Activated CD4-positive, alpha-beta T cell treated with anti-CD3 and anti-CD28 coated beads, Interleukin-2, amount 10 ng/mL, durations not matched to agents 7 days and 5 days (primary cell): ENCODE measurements at places on chromosomes 5 and 9. TPM values are rescaled to one million over a fixed set of nuclear protein-coding genes. Genes with fewer than 3 reads are reported as not detected.
A peak's percentile ranks its signal among the peaks of the same experiment; 100 is the strongest.

Gene ZDHHC11B
- total RNA-seq = 0.35 TPM

- H3K4me1 ChIP-seq = no peaks in the 10 kb centered on the region
- no peak overlapping the region for H3K4me3 ChIP-seq
- H3K27me3 ChIP-seq = no peaks in the 10 kb centered on the region
- no peak overlapping the region for H3K27ac ChIP-seq
- no peak for DNase-seq
- H3K36me3 ChIP-seq = no peaks in the 10 kb centered on the region
These were observed 133.2 kb upstream of the PHYKPL start for GRCh38 chr5:178365501-178366440.

- H3K27me3 ChIP-seq = no peaks in the 10 kb centered on the region
- no peaks in the 10 kb centered on the region for H3K36me3 ChIP-seq
- no peaks in the 10 kb centered on the region for H3K4me1 ChIP-seq
- no peak overlapping the region for H3K27ac ChIP-seq
- H3K4me3 ChIP-seq = no peak overlapping the region
These were observed 95.1 kb downstream of the DAPK1 start for GRCh38 chr9:87592554-87593358.

DNA sequence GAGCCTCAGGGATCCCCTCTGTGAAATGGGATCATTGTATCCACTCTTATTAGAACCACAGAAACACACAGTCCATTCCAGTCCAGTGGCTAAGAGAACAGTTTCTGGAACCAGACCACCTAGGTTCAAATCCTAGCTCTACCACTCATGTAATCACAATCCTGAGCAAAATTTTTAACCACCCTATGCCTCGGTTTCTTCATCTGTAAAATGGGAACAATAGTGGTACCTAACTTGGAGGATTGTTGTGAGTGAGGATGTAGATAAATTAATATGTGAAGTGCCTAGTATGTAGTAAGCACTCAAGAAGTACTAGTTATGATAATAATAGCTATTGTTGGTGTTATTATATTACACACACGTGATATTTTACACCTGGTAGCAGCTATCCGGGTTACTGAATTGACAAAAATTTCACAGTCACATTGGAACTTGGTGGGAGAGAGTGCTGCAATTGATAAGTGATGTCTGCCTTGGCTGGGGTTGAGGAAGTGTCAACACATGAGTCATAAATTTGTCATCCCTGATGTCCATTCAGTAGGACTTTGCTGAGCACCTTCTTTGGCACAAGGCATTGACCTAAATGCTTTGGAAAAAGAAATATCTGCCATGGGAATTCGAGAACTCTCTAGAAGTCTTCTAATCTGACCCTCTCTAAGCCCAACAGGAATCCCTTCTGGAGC lies 68.4 kb downstream of the COL27A1 start:
- no peaks in the 10 kb centered on the region for H3K4me1 ChIP-seq
- H3K4me3 ChIP-seq = no peak overlapping the region
- no peak overlapping the region for H3K27ac ChIP-seq
- no peak for DNase-seq
- no peaks in the 10 kb centered on the region for H3K27me3 ChIP-seq

DNA sequence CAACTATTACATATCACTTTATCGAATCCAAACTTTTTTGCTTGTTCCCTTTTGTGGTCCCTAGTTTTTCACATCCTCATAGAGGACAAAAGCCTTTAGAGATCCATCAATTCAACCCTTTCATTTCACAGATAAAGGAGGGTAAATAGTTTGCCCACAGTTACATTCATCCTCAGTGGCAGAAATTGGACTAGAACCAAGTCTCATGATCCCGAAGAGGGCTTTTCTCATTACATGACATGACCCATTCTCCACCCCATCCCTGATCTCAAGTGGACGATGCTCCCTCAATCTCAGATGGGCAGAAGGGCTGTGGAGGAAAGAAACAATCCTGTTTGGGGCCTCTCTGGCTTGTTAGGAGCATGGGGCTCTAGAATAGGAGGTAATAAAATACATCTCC lies 23.1 kb downstream of the TICAM2 start:
- no peaks in the 10 kb centered on the region for H3K27me3 ChIP-seq
- DNase-seq = no peak
- peaks cover 3% of the 10 kb centered on the region for H3K4me1 ChIP-seq
- H3K27ac ChIP-seq = no peak overlapping the region
- no peak overlapping the region for H3K4me3 ChIP-seq

DNA sequence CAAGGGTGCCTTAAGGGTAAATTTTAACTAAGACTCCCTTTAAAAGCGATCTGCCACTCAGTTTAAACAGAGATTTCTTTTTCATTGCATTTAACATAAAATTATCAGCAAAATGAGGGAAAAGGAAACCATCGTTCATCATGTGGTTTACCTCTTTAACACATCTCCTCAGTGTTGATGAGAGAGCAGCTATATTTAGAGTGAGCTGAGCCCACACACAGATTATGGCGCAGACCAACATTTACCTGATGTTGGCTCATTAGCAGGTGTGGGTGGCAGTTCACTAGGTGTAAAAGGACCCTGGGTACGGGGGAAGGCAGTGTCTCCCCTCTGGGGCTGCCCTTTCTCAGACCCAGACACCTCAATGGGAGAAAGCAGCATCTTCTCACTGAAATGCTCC lies 149.8 kb downstream of the ENTREP1 start:
- H3K4me3 ChIP-seq = peak overlapping the region; percentile 7
- no peaks in the 10 kb centered on the region for H3K36me3 ChIP-seq
- no peak for DNase-seq
- peak overlapping the region; percentile 69 for H3K27ac ChIP-seq

Gene GABRP
- total RNA-seq = not detected

DNA sequence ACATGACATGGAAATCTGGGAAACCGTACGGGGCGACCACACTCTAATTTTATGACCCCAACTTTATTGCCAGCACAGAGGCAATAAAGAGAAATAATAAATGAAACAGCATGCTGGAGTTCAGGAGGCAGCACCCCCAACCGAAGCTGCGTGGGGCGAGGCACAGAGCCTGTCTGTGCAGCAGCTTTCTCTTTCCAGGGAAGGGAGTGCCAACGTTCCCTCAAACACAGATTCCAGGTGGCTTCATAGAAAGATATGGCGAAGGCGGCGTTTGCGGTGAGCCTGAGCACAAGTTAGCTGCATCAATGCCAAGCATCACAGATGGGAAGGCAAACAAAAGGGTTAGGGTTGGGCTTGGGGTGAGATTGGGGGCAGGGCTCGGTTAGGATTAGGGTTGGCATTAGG lies 114.8 kb downstream of the HSD17B3 start:
- H3K27ac ChIP-seq = no peak overlapping the region
- peaks cover 2% of the 10 kb centered on the region for H3K36me3 ChIP-seq
- DNase-seq = no peak
- H3K4me3 ChIP-seq = no peak overlapping the region
- H3K4me1 ChIP-seq = no peaks in the 10 kb centered on the region

Gene PCDHA9
- not detected for total RNA-seq

DNA sequence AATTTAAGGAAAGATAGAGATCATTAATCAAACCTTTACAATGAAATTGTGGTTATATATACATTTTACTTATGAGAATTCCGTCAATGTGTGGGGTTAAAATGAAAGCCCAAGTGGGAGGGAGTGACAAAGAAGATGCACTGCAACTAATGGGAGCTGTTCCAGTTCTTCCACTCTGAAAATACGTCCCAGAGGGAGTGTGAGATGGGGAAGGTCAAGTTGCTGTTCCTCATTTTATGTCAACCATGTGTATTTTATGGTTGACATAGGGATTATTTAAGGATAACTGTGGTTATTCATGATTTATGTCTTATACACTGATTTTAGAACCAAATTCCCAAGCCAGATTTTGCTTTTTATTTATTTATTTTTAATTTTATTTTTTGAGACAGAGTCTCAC lies 14.2 kb upstream of the RGS3 start:
- no peak for DNase-seq
- no peak overlapping the region for H3K27ac ChIP-seq
- H3K4me1 ChIP-seq = peaks cover 1% of the 10 kb centered on the region

GRCh38 chr5:92659246-92659645 lies 921.8 kb downstream of the NR2F1-AS1 start:
- H3K27me3 ChIP-seq = no peaks in the 10 kb centered on the region
- H3K27ac ChIP-seq = no peak overlapping the region
- DNase-seq = no peak
- no peak overlapping the region for H3K4me3 ChIP-seq
- H3K36me3 ChIP-seq = no peaks in the 10 kb centered on the region
- H3K4me1 ChIP-seq = no peaks in the 10 kb centered on the region

GRCh38 chr9:115042781-115043509 lies 75.0 kb downstream of the TNC start:
- H3K4me3 ChIP-seq = no peak overlapping the region
- no peaks in the 10 kb centered on the region for H3K36me3 ChIP-seq
- H3K27me3 ChIP-seq = peaks cover 9% of the 10 kb centered on the region
- H3K4me1 ChIP-seq = peaks cover 2% of the 10 kb centered on the region
- DNase-seq = no peak
- no peak overlapping the region for H3K27ac ChIP-seq

DNA sequence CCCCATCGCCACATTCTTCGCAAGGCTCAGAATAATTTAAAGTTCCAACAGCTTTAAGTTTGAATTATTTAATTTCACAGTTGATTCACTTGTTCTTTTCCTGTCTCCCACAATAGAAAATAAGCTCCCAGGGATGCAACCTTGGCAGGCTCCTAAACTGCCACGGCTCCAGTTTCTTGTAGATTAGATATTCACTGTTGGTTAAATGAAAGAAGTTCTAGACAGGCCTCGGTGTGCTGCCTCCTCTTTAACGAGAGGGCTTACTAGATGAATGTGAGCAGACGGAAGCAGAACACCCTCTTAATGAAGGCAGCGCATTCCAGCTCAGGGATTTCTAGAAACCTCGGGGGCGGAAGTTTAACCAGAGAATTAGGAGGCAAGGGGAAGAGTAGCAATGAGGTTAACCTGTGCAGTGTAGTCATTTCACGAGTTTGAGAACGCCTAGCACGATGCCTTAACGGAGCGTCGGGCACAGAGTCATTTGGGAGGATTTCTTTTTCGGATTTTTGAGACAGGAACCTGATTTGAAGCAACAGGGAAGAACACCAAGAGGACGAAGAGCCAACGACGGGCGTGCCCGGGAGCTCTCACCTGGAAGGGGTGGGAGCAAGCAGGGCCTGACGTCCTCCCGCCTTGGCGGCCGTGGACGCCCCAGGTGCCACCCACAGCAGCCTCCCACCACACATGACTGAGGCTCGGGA lies 637 bp upstream of the SMC5 start:
- H3K36me3 ChIP-seq = peaks cover 36% of the 10 kb centered on the region
- peak overlapping the region; percentile 94 for H3K27ac ChIP-seq
- DNase-seq = no peak
- H3K4me3 ChIP-seq = peak overlapping the region; percentile 96
- H3K27me3 ChIP-seq = no peaks in the 10 kb centered on the region
- peaks cover 49% of the 10 kb centered on the region for H3K4me1 ChIP-seq

Gene MYORG
- total RNA-seq = 2.8 TPM

GRCh38 chr5:93636837-93637236 lies 53.8 kb downstream of the NR2F1 start:
- no peak overlapping the region for H3K4me3 ChIP-seq
- DNase-seq = no peak
- H3K4me1 ChIP-seq = no peaks in the 10 kb centered on the region
- no peaks in the 10 kb centered on the region for H3K36me3 ChIP-seq
- H3K27ac ChIP-seq = no peak overlapping the region
- no peaks in the 10 kb centered on the region for H3K27me3 ChIP-seq

DNA sequence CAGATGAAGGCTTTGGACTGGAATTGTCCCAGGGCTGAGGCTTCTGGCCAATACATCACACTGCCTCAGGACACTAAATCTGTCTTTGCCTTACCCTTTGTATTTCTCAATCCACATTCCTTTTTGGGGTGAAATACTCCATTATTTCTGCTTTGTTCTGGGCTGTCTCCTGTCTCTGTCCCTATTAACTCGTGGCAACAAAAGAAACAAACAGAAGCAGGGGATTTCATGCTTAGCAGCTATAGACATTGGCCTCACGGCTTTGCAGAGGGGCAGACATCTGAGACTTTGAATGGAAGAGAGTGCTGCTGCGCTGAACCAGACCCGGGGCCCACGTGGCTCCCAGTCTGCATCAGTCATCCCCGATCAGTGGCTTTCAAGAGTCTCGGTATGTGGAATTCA lies 129.7 kb downstream of the ARL15 start:
- no peaks in the 10 kb centered on the region for H3K4me1 ChIP-seq
- no peak overlapping the region for H3K4me3 ChIP-seq
- no peaks in the 10 kb centered on the region for H3K27me3 ChIP-seq
- no peak for DNase-seq
- no peaks in the 10 kb centered on the region for H3K36me3 ChIP-seq
- H3K27ac ChIP-seq = no peak overlapping the region

Gene IDNK
- 7.2 TPM for total RNA-seq

- no peaks in the 10 kb centered on the region for H3K4me1 ChIP-seq
- no peak overlapping the region for H3K27ac ChIP-seq
- DNase-seq = no peak
- no peak overlapping the region for H3K4me3 ChIP-seq
These were observed 11.7 kb downstream of the ZNF510 start for GRCh38 chr9:96766199-96766598.

- no peaks in the 10 kb centered on the region for H3K4me1 ChIP-seq
- H3K27me3 ChIP-seq = no peaks in the 10 kb centered on the region
- DNase-seq = no peak
- no peak overlapping the region for H3K4me3 ChIP-seq
- H3K27ac ChIP-seq = no peak overlapping the region
- H3K36me3 ChIP-seq = no peaks in the 10 kb centered on the region
These were observed 73.1 kb upstream of the TBC1D9B start for GRCh38 chr5:179980767-179981166.

Gene NUTM2G
- total RNA-seq = not detected

- H3K4me1 ChIP-seq = peaks cover 28% of the 10 kb centered on the region
- peaks cover 32% of the 10 kb centered on the region for H3K36me3 ChIP-seq
- DNase-seq = no peak
- H3K27me3 ChIP-seq = no peaks in the 10 kb centered on the region
- H3K4me3 ChIP-seq = no peak overlapping the region
These were observed 4.3 kb downstream of the GFM2 start for GRCh38 chr5:74762599-74762998.

DNA sequence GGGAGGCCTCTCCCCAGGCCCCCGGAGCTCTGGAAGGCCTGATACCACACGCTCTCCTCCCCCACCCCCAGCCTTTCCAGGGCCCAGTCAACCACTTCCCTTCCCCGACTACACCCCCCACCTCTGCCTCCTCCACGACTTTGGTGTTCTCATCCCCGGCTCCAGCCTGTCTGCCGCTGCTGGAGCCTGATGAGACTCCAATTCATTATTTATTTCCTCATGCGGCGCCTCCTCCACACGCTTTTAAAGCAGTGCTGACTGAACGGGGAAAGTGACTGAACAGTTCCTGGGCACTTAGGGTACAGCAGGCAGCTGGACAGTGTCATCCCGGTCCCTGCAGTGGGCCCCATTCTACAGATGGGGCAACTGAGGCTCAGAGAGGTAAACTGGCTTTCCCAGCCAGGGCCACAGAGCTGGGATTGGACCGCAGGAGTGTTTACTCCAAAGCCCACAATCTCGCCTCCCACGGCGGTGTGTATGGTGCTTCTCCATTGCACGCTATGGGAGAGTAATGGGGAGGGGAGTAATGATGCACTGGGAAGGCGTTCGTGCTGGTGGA lies 15.9 kb upstream of the RPL26L1 start:
- H3K27me3 ChIP-seq = no peaks in the 10 kb centered on the region
- H3K27ac ChIP-seq = no peak overlapping the region
- no peaks in the 10 kb centered on the region for H3K36me3 ChIP-seq
- H3K4me3 ChIP-seq = no peak overlapping the region

Gene IFNA13
- total RNA-seq = not detected
